ENCODE measurements at places on chromosomes 3 and 15.

- DNase-seq = no peak
Measured at GRCh38 chr3:12027184-12027846, 23.1 kb downstream of the SYN2 start.

- DNase-seq = no peak
Measured at GRCh38 chr3:163939926-163940325, 1138.4 kb downstream of the SI start.

DNA sequence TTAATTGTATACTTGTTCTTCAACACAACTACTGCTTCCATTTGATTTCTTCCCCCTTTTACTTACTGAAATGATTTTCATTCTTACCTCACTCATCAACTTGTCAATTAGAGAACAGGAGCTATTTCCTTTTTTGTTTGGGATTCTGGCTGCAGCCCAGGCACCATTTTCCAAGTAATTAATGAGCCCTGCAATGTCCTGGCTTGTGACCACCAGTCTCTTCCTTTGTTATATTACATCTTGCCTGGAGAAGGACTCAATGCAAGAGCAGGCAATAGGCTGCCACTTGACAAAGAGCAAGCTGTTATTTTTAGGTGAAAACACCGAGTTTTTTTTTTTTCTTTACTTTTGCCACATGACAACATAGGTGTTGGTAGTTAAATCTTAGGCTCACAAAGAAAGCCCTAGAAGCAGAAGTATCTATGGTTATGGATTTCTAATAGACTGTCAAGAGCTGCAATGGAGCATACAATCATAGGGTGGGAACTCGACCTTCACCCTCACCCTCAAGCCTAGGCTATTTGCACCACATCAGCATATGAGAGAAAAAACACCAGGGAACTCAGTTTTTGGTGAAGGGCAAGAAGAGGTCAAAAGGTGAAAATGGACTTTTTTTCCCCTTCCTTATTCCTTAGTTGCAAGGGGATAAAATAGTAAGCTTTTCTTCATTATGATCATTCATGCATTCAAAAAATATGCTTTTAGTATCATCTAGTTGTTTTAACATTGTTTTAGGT is 114.9 kb downstream of the TNIK start:
- peak; percentile 94 for DNase-seq

- no peak for DNase-seq
Measured at GRCh38 chr3:48990636-48991469, 812 bp downstream of the P4HTM start.
